RPMI7951 (cell line): ENCODE measurements at places on chromosomes 16 and 17. TPM values are rescaled to one million over a fixed set of nuclear protein-coding genes. Genes with fewer than 3 reads are reported as not detected.

TLCD2 gene
- 0.39 and 0.48 TPM in 2 replicates for total RNA-seq

SPNS2 gene
- not detected in 2 replicates for total RNA-seq

ZDHHC7 gene
- total RNA-seq, result 41.7 and 46.4 TPM in 2 replicates

CDRT15L2 gene
- total RNA-seq, result not detected in 2 replicates

DNAH9 gene
- total RNA-seq, result under 0.01 TPM in 1 of 2 replicates, not detected in the other

STAC2 gene
- total RNA-seq, result 0.10 and 0.12 TPM in 2 replicates

CRYBA1 gene
- not detected in 2 replicates for total RNA-seq

KREMEN2 gene
- 0.24 and 0.49 TPM in 2 replicates for total RNA-seq

XPO6 gene
- total RNA-seq, result 55.4 and 67.3 TPM in 2 replicates

SLFN12L gene
- 0.20 TPM in 1 of 2 replicates, not detected in the other for total RNA-seq

KRTAP4-5 gene
- not detected in 2 replicates for total RNA-seq

TOB1 gene
- total RNA-seq, result 4.3 and 10.7 TPM in 2 replicates

FOXC2 gene
- 1.3 and 1.6 TPM in 2 replicates for total RNA-seq

SSTR5 gene
- total RNA-seq, result not detected in 2 replicates

FA2H gene
- not detected in 2 replicates for total RNA-seq

TRPV3 gene
- total RNA-seq, result under 0.01 and 0.10 TPM in 2 replicates

APPBP2 gene
- total RNA-seq, result 18.7 and 20.3 TPM in 2 replicates

THUMPD1 gene
- 42.0 and 49.1 TPM in 2 replicates for total RNA-seq

SERPINF2 gene
- under 0.01 and 0.24 TPM in 2 replicates for total RNA-seq

OSGIN1 gene
- 4.2 and 4.3 TPM in 2 replicates for total RNA-seq

MRPL58 gene
- 48.8 and 69.0 TPM in 2 replicates for total RNA-seq

ADAD2 gene
- total RNA-seq, result not detected in 2 replicates

WFDC1 gene
- not detected in 2 replicates for total RNA-seq
